ENCODE measurements at places on chromosomes 3 and 15. TPM values are rescaled to one million over a fixed set of nuclear protein-coding genes. Genes with fewer than 3 reads are reported as not detected.

Gene CASR
- total RNA-seq, result not detected

Gene PRR20G
- not detected for total RNA-seq

Gene LIPH
- 63.1 TPM for total RNA-seq

- DNase-seq, result no peak
These were observed 73.3 kb downstream of the SETMAR start for GRCh38 chr3:4376499-4376898.

GRCh38 chr3:33581666-33582065, 136.4 kb downstream of the CLASP2 start:
- DNase-seq, result no peak

DNA sequence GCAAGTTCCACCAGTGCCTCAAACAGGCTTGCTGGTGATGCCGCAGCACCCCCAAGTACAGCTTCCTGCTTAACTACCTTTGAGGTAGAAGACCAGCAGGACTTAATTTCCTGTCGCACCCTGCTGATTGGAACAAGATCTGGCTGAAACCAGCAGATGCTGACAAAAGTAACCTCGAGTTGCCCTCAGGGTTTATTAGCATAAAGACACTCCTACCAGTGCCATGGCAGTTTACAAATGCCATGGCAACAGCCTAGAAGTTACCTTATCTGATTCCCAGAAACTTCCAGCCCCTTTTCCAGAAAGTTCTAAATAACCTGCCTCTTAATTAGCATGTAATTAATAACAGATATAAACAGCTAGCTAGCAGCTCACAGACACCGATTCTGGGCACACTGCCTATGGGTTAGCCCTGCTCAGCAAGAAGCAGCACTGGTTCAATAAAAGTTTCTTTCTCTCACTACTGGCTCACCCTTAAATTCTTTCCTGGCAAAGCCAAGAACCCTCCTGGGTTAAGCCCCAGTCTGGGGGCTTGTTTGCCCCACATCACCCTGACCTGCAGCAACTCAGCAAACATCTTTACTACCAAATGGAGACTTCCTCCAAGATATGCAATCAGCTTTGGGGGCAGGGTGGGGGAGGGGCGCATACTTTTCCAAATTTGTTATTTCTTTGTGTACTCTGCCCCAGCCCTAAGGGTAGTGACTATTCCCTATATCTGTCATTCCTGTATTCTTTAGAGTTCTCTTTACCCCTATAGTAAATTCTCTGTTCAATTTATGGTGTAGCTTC, 54.2 kb downstream of the MAP4 start:
- no peak for DNase-seq

- no peak for DNase-seq
These were observed 29.4 kb upstream of the SEMA3F start for GRCh38 chr3:50125541-50126286.

DNA sequence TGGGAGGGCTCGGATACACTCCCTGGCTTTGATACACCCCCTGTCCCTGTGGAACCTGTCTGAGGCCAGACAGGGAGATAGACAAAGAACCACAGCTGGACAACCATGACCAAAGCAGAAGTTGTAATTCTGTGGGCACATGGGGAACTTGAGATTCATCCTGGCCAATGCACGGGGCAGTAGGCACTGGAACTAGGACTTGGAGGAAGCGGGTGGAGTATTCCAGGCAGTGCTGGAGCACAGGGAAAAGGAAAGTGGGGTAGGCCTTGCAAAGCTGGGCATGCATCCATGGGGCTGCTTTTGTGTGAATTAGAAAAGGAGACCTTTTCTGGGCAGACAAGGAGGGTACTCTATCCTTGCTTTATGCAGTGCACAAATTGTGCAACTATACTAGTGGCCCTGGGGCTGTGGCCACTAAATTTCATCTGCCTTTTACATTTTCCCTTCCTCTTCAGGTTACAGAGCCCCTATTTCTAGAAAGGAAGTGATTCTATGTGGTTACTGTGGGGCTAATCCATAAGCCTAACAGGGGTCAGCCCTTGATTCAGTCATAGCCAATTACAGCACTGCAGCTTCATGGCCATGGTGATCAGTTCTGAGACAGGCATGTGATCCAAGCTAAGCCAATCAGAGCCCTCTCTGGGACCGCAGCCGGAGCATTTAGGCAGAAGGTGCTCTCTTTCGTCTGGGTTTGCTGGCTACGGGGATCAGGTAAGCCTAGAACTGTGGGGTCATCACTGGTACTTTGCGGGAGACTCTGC, 21.0 kb downstream of the CRABP1 start:
- no peak for DNase-seq

GRCh38 chr15:89652131-89652530, 3.1 kb downstream of the KIF7 start:
- no peak for DNase-seq

Measured in upper lobe of left lung (tissue), 6 donors.